ENCODE measurements at places on chromosomes 11 and 22. TPM values are rescaled to one million over a fixed set of nuclear protein-coding genes. Genes with fewer than 3 reads are reported as not detected.

TUBA8 gene
- 0.57 TPM for total RNA-seq

UBQLNL gene
- 0.09 TPM for total RNA-seq

CD3E gene
- total RNA-seq = 203 TPM

POU2AF2 gene
- total RNA-seq = 1.0 TPM

All from thymus (tissue), 14 donors.